Astrocyte of the spinal cord (primary cell): ENCODE measurements at places on chromosomes 3 and 15.
A peak's percentile ranks its signal among the peaks of the same experiment; 100 is the strongest.

GRCh38 chr15:23628612-23629233 lies 18.9 kb downstream of the MAGEL2 start:
- DNase-seq = no peak

DNA sequence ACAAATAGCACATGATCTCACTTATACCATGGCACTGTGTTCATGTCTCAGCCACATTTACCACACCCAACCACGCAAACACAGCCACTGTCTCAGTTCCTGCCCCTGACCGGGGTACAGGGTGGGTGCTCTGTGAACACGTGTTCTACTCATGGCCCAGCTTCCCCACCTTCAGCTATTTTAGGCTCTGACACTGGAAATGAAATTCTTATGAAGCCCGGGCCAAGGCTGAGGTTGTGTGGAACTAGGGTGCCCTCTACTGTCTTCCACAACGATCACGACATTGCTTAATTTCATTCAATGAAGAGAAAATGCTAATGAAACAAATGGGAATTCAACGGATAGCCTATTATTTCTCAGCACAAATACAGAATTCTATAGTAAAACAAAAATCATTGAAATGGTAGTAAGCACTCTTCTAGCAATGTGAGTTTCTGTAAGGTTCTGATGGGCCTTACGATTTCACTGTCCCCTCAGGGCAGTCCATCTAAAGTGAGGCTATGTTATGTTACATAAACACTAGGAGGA lies 2.1 kb upstream of the GABRA5 start:
- peak; percentile 59 for DNase-seq

- DNase-seq = peak; percentile 95
Observed at GRCh38 chr15:75738647-75739325, 26.1 kb upstream of the CSPG4 start.

DNA sequence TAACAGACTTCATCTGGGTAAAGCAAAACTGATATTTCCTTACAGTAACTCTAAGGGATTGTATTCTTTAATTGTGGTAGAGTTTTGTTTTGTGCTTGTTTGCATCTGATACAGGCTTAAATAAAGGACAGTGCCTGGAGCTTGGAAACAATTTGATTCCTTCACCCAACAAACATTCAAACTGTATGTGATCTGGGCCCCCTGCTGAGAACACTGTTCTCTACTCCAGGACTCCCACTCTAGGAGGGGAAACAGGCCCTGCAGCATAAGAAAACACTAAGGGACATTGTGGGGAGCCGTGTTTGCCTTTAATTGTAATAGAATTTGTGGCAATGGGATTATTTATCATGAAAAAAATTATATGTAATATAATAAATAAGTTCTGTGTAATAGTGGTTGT lies 56.9 kb downstream of the CTDSPL start:
- no peak for DNase-seq

GRCh38 chr3:177015881-177016280 lies 181.4 kb downstream of the TBL1XR1 start:
- no peak for DNase-seq

GRCh38 chr3:153590051-153590450 lies 428.0 kb downstream of the RAP2B start:
- DNase-seq = no peak

DNA sequence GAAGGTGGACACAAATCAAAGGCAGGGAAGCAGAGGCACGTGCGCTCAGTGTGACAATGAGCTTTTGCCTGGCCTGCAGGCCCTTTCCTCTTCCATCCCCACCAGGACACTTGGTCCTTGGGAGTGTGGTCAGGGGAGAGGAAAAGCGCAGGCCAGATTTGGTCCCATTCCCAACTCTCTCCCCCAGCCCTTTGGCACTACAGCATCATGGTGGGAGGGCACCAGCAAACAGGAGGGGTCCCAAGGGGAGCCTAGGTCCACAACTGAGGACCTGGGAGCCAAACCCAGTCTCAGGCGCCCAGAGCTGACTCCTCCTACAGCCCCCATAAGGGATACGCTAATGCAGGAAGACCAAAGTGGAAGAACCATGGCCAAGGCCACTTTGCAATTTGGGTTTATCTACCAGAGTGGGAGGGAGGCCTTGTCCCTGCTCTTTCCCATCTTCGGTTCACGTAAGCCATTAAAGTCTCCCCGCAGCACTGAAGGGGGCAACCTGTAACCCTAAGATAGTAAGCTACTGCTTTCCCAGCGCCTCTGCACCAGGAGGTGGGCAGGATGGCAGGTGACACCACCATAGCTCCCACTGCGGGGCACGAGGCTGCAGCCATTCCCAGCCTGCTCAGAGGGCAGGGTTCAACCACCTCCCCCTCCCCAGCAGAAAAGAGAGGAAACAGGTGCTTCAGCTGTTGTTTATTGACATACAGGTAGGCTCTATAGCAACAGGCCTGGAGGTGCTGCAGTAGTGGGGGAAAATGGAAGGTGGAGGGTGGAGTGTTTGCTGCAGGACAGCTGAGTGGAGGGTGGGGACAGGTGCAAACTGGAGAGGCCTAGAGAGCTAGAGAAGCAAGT lies 993 bp upstream of the GRAMD2A start:
- no peak for DNase-seq

DNA sequence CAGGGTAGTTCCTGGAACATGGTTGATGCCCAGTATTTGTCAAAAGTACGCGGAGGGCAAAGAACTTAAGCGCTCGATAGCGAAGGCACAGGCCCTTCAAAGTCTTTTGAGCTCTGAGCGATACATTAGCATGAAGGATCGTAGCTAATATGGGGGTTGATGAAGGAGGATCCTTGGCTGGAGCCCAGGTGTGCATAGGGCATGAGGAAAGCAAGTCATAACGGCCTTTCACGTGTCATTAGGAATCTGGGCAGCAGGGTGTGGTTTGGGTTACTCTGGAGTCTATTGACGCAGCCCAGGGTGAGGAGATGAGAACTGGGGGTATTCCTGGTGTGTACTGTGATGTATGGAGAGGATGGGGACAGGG lies 31.7 kb downstream of the SPINK8 start:
- no peak for DNase-seq

DNA sequence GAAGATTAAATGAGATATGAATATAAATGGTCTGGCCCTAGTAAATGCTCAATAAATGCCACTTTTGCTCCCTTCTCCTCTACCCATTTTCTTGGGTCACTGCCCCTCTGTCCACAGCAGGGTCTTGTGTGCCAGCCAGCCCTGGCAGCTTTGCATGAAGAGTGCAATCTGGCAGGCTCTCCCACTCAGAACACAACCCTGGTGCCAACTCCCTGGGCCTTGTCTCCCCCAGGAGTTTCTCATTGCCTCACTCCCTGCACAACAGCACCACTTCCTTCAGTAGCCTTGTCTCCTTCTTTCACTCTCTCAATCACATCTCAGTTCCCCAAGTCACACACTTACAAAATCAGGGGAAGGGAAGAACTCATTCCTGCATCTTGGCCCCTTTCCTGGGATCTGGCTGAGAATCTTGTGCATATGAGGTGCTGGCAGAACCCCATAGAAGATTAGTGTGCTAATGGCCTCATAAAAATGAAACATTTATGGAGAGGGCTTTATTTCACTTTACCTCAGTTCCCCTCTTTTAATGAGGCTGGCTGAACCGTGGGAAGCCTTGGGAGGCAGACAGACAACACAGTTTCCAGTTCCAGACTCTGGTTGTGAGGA lies 445.9 kb upstream of the PROK2 start:
- no peak for DNase-seq

- no peak for DNase-seq
Observed at GRCh38 chr15:50377867-50378751, 23.1 kb upstream of the GABPB1 start.

DNA sequence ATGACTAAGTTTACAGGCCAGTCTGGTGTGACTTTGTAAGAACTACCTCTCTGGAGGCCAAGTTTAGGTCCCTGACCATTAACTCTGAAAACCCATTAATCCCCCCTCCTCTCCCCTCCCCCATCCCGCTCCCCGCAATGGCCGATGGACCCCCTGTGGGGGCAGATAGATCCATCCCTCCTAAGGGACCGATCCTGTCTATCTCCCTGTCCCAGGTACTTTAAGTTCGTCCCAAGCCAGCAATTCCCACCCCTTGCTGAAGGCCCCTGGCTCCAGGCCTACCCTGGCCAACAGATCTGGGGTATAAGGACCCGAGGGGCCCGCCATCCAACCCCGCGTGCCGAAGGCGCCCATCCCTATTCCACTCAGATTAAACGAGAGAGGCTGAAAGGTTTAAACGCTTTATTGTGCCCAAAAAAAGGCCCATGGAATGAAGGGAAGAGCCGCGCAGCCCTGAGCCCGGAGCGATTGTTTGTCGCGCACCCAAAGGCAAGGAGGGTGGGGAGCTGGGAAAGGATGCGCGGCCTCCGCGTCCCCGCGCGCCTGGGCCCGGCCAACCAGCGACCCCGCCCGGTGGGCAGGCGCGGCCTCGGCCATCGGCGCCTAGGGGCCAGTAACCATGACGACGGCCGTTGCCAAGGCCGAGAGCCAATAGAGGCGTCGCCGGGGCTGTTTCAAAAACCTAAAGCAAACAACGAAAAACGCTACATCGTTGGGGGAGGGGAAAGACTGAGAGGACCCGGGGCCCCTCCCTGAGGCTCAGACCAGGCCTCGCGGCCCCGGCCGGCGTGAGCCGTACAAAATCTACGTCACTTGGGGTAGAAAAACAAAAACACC lies 35.9 kb downstream of the HMCES start:
- DNase-seq = peak; percentile 90

DNA sequence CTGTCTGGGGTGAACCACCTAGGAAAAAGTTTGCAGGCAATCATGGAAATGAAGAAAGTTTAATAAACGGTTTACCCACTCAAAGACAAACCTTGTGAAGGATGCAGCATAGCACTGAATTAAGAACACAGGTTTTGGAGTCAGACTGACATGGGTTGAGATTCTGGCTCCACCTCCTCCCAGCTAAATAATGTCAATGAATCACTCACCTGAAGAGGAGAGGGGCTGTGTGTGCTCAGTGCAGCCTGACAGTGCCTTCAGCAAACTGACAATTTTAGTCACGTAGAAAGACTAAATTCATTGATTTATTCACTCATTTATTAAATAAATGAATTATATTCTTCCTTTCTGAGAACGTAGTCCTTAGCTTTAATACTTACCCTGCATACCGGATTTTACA lies 18.9 kb downstream of the NR1I2 start:
- no peak for DNase-seq

- peak; percentile 9 for DNase-seq
Observed at GRCh38 chr3:108428586-108428985, 81.8 kb downstream of the MYH15 start.

- peak; percentile 44 for DNase-seq
Observed at GRCh38 chr3:9915254-9916141, 1.4 kb upstream of the IL17RC start.

GRCh38 chr15:83011271-83012075 lies at the start of gene C15orf40:
Gene C15orf40, minus strand, starts transcription at chr15:83011639. Its CDS starts 32 bp downstream, at chr15:83011607.
- DNase-seq = peak; percentile 90

- DNase-seq = no peak
Observed at GRCh38 chr3:25073423-25073822, 354.6 kb upstream of the RARB start.

DNA sequence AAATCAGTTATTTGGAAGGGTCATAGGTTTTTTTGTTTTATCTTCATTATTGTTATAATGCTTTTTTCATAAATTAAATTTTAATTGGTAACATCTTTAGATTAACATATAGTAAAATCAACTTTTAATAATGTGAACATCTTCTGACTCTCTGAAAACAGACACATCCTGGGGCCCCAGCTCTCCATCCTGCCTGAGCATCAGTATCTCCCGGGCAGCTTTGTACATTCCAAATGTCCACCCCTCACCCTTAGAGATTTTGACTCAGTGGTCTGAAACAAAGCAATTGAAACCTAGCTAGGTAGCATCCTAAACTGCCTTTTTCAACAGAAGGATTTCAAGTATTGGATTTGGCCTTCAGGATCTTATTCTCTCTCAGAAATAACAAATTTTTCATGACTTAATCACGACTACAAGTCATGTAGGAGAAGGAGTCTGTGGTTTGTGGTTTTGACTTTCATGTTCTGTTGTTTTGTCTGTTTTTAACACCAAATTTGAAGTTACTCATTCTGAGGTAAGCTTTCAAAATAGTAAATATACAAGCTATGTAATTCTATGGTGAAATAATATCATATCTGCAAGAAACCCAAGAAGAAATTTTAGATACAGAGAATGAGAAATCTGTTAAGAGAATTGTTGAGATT lies 147.3 kb upstream of the UBE2E2 start:
- DNase-seq = peak; percentile 90

DNA sequence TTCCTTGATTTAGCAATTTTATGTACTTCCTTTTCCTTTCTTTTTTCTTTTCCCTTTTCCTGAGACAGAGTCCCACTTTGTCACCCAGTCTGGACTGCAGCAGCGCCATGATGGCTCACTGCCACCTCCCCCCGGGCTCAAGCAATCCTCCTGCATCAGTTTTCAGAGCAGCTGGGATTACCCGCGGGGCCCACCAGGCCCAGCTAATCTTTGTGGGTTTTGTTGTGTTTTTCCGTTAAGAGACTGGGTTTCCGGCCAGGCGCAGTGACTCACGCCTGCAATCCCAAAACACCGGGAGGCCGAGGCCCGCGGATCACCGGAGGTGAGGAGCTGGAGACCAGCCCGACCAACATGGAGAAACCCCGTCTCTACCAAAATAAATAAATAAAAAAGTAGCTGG lies 17.7 kb downstream of the GOLGA8S start:
- DNase-seq = peak; percentile 20

DNA sequence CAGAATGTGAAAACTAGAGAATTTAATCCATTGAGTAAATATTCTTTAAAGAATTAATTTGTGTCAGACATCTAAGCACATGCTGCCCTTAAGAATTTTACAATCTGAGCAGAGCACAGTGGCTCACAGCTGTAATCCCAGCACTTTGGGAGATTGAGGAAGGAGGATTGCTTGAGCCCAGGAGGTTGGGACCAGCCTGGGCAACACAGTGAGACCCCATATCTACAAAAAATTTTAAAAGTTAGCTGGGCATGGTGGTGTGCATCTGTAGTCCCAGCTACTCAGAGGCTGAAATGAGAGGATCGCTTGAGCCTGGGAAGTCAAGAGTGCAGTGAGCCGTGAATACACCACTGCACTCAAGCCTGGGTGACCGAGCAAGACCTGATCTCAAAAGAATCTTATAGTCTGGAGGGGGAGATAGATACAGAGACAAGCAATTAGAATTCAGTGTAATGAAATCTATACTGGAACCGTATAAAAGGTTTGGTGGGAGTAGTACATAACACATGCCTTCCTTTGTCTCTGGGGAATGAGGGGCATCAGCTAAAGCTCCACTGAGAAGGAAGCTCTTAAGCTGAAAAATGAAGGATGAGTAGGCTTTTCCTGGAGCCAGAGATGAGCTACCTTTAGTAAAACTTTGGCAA lies 21.2 kb downstream of the ATP11B start:
- no peak for DNase-seq

DNA sequence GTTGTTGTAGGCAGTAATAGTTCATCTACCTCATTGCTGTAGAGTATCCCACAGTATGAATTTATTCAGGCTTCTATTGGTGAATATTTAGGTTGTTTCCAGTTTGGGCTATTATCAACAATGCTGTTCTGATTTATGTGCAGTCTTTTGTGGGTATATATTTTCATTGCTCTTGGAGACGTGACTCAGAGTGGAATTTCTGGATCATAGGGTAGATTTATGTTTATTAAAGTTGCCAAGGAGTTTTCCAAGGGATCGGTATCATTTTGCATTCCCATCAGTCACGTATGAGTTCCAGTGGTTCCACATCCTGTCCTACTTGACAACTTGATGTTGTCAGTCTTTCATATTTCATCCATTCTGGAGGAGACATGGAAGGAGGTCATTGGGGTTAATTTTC lies 8.4 kb upstream of the HRH1 start:
- DNase-seq = peak; percentile 94
